ENCODE measurements at places on chromosomes 7 and 10.

DNA sequence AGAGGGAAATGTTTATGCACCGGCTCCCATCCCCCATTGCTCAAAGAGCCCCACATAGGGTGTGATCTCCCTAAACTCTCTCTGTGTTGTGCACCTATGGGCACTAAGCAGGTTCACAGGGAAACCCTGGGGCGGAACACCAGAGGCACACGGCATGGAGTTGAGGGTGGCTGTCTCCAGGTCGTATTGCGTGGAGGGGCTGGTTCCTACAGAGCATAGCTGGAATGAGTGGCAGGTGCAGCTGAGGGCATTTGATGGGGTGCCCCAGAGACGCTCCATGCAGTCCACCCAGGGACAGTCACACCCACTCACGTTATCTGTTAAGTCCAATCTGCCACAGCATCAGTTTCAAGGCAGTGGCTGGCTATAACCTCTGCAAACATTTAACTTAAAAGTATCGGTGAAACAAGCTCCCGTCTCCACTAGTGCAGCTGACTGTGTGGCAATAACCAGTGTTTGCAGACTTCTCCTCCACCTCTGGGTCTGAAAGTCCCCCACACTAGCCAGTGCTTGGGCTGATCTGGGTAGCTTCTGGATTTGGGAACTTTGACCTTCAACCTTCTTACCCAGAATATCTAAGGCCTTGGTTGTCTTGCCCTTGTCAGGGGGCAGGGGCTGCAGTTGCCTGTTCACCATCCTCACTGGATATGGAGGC lies 249.2 kb upstream of the ZNF32 start:
- no peak for DNase-seq

- peak; percentile 69 for DNase-seq
Observed at GRCh38 chr10:6062101-6062771, at the start of gene IL2RA. TSS of gene IL2RA (minus strand) at chr10:6062367. CDS start at chr10:6062151, 216 bp downstream.

DNA sequence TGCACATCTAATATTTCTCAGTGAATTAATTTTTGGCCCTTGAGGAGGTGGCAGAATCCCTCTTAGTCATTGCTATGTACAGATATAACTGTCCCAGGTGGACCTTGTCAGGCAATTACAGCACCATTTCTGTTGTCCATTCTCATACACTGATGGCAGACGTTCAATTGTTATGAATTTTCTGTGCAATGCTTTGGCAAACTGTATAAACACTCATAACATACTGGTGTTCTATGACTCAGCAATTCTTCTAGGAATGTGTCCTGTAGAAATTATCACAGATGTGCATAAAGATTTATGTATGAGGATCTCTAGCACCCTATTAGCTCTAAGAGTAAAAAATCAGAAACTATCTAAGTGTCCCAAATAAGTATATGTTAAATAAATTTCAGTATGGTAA lies 80.8 kb downstream of the DNAJB9 start:
- no peak for DNase-seq

GRCh38 chr10:129396021-129396722 lies 70.9 kb upstream of the MGMT start:
- DNase-seq: no peak

DNA sequence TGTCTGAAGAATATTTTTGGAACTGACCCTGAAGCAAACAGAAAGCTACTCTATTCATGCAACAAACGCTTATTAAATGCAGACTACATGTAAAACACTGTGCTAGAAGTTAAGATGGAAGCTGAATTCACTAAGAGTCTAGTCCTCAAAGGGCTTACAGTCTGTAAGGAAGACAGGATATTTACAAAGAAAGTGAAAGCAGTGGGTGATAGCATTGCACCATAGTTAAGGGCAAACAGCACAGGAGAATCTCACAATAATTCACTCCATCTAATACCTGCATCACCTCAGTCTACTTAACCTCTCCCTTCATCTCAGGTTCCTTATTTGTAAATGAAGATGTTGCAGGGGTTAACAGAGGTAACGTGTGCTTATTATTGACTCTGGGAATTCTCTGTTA lies 360.0 kb upstream of the AOAH start:
- no peak for DNase-seq

GRCh38 chr7:27210441-27211083 lies 10.7 kb upstream of the HOXA13 start:
- DNase-seq: peak; percentile 48

GRCh38 chr7:4661871-4662270 lies 20.2 kb upstream of the FOXK1 start:
- no peak for DNase-seq

- no peak for DNase-seq
Observed at GRCh38 chr7:35846816-35847412, 46.1 kb downstream of the SEPTIN7 start.

DNA sequence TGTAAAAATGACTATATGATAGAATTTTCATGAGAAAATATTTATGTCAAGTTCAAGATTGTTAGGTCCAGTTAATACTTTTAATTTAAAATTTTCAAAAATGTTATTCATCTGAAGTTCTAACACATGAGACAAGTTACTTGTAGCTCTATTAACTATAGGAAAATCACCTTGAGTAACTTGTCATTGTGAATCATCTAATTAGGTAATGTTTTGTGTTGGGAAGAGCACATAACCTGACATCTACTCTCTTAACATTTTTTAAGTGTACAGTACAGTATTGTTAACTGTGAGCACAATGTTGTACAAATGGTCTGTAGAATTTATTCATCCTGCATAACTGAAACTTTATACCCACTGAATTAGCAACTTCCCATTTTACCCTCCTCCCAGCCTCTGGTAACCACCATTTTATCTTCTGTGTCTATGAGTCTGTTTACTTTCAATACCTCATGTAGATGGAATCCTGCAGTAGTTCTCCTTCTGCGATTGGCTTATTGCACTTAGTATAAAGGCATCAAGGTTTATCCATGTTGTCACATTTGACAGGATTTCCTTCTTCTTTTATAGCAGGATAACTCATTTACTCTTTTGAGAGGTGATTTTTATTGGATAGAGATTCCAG lies 54.6 kb downstream of the ARL4A start:
- DNase-seq: no peak

- no peak for DNase-seq
Observed at GRCh38 chr7:149050941-149051340, 22.6 kb upstream of the PDIA4 start.

DNA sequence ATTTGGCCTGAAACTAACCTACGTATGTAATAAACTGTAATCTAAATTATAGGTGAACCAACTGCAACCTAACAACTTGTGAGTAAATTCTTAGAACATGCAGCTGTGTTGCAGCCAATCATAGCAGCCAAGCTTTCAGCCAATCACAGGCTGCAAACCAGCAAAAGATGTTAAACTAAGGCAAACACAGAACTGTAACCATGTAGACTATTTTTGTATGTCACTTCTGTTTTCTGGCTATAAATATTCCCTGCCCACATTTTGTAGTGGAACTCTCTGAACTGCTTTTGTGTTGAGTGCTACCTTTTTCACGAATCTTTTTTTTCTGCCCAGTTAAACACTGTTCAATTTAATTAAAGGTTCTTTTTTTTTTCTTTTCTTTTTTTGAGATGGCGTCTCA lies 28.2 kb upstream of the ZPBP start:
- DNase-seq: no peak

- DNase-seq: no peak
Observed at GRCh38 chr7:114048386-114049235, 129.8 kb upstream of the PPP1R3A start.

DNA sequence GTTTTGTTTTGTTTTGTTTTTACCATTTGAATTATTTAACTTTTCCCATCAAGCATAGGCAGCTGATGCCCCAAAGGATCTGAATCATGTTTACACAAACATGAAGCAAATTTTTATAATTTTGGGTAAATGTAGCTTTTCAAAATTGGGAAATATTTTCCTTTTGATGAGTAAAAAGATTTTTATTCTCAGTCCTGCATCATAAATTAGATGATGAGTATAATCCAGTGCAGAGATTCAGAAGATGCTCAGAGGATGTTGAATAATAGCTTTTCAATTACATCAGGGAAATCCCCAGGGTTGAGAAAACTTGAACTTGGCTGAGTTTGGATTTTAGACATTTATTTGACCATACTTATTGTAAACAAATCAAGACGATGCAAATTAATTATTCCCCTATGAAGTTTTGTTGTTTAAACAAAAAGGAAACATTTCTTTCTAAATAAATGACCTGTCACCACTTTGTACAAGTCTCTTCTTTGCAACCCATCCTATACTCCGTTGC lies 121.7 kb downstream of the FAM204A start:
- no peak for DNase-seq

GRCh38 chr7:36863901-36864701 lies 139.8 kb upstream of the AOAH start:
- no peak for DNase-seq

- DNase-seq: no peak
Observed at GRCh38 chr10:130810856-130811255, 500.7 kb downstream of the TCERG1L start.

DNA sequence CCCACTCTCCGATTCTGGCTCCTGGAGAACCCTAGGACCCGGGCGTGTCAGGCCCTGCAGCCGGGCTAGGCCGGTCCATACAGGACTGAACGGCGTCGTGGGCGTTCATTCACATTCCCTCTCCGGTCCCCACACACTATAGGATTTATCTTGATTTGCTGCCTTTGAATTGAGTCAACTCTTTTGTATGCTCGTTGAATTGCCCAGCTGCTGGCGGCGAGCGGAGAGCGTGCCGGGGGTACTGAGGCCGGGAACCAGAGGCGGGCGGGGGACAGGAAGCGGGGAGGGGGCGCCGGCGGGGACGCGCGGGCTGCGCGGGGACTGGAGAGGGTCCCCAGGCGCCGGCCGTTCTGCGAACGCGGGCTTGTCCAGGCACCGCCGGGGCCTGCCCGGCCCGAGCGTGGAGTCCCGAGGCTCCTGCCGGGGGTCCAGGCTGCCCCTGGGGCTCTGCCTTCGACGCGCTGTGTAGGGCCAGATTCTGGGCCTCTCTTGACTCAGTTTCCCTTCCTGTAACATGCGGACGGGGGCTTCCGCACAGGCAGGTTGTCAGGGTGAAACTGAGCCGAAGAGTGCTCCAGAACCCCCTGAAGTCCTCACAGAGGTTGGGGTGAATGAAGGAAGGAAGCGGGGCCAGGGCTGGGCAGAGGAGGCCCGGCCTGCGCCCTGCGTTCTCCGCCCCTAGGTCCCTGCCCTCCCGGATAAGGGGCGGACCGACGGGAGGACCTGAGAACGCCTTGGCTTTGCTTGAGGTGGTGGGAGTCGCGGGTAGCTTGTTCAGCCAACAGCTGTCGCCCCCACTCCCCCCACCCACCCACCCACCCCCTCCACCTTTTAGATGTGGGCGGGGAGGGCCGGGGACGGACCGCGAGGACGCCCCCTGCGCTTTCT lies 769 bp upstream of the ELFN1 start:
- DNase-seq: no peak

GRCh38 chr7:139321071-139321745 lies 19.9 kb upstream of the FMC1 start:
- no peak for DNase-seq

- DNase-seq: no peak
Observed at GRCh38 chr7:11302121-11302520, 328.4 kb downstream of the PHF14 start.
